Activated B cell treated with CpG ODN at 0.5 μM for 24 hours (primary cell): ENCODE measurements at places on chromosomes 5 and 9.
A peak's percentile ranks its signal among the peaks of the same experiment; 100 is the strongest.

GRCh38 chr5:56356121-56356835, 123.1 kb upstream of the ANKRD55 start:
- no peak for DNase-seq

- DNase-seq = peak; percentile 31
Observed at GRCh38 chr9:137316012-137316981, 14.2 kb upstream of the NRARP start.

DNA sequence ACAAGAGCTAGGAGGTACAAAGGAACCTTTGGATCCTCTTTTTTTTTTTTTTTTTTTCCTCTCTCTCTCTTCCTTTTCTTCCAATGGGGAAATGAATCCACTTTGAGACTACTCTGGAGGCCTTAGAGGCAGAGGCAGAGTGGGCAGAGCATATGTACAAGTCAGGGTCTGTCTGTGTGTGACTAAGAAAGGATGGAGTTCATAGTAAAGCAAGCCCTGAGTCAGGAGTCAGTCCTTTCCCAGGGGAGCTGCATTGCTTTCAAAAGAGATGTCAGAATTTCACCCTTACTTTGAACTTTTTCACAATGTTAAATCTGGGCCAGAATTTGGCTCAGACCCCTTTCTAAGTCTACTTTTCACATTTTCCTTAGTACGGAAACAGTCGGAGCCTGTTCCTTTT, 792.4 kb upstream of the C9orf72 start:
- DNase-seq = no peak

GRCh38 chr9:80144856-80145255, 573.1 kb downstream of the TLE4 start:
- DNase-seq = no peak

GRCh38 chr5:133967124-133967523, 1.3 kb downstream of the C5orf15 start:
- DNase-seq = no peak

GRCh38 chr9:101387871-101388506, 3.2 kb upstream of the BAAT start:
- no peak for DNase-seq

GRCh38 chr9:78118742-78119473, 87.3 kb upstream of the GNAQ start:
- no peak for DNase-seq

GRCh38 chr9:134694714-134695113, 53.1 kb downstream of the COL5A1 start:
- no peak for DNase-seq

DNA sequence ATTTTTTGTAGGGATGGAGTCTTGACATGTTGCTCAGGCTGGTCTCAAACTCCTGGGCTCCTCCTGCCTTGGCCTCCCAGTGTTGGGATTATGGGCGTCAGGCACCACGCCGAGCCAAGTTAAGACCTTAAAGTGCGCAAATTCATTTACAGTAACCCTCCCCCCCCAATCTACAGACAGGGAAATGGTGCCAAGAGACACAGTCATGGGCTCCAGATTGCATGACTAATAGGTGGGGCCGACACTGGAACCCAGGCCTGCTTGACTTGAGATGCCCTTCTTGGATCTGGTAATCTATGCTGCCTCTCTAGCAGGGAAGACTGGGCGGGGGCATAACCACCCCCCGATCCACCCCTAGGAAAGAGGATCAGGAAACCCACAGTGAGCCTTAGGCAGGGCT, 19.5 kb downstream of the TTF1 start:
- no peak for DNase-seq

DNA sequence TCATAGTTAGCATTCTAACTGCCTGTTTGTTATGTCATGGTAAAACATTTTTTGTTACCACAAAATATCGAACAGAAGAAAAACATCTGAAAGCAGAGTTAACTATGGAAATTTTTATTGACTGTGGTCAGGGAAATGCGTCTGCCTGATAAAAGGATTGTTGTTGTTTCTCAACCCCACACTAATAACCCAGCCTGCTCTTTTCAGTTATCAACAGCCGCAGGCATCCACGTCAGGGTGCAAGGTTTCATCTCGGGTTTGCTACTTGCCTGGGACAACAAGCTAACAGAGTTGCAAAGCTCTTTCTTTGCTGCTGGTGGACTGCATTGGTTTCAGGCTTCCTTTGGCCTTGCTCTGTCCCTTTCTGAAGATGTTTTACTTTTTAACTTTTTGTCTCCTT, 969.2 kb downstream of the CDH18 start:
- no peak for DNase-seq

- no peak for DNase-seq
Observed at GRCh38 chr5:81513473-81513872, 119.5 kb upstream of the ACOT12 start.

DNA sequence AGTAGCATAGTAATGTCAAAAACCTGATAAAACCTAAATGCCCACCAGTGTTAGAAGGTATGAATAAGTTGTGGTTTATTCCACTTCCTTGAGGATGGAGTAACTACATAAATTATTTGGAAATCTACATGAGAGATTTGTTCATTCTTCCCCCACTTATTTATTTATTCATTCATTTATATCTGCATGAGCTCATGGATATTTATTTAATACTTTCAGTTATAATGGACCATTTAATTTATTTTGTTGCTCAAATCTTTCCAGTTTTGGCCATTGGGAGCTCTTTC, 223.8 kb upstream of the S1PR3 start:
- DNase-seq = no peak

DNA sequence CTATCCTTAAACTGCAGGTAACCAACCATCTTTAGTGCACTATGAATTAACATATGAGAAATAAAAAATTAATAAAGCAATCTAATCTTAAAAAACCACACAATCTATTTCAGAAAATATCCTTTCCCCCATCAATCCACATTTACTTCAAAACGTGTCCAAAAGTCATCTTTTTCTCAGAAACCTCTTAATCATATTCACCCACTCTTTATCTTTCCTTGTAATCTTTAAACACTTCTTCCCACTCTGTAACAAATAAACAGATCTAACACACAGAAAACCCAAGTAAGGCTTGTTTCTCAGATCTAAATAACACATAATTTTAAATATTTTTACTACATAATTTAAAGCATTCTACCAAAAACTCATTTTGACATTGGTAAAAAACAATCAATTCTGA, 44.4 kb downstream of the EFCAB9 start:
- DNase-seq = no peak

- no peak for DNase-seq
Observed at GRCh38 chr9:130200038-130200849, 28.0 kb downstream of the NCS1 start.

GRCh38 chr9:123927625-123928532, 2.0 kb downstream of the DENND1A start:
- DNase-seq = no peak

DNA sequence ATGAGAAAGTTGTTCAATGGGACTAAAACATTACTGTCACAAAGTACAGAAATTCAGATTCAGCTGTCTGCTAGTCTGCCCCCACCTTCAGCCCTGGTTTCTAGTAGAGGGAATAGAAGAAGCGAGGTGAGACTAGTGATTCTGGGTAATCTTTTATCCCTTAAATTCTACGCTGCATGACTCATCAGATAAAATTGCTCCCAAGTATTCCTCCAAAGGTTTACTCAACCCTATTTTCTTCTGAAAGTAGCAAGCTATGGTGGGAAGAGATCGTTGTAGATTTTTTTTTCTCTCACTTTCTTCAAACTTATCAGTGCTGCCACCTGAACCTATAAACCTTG, 318.9 kb upstream of the RIOK2 start:
- DNase-seq = no peak

DNA sequence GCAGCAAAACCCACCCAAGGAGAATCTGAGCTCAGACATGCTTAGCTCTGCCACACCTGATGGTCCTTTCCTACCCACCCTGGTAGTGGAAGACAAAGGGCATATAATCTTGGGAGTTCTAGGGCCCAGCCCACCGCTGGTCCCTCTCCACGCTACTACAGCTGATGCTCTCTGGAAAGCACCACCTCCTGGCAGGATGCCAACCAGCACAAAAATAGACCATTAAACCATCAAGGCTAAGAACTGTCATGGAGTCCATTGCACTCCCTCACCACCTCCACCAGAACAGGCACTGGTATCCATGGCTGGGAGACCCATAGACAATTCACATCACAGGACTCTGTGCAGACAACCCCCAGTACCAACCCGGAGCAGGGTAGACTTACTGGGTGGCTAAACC, 111.0 kb upstream of the IL7R start:
- DNase-seq = no peak

GRCh38 chr5:137902408-137903133, 13.3 kb downstream of the PKD2L2 start:
- DNase-seq = no peak

GRCh38 chr5:137738947-137739346, 3.1 kb upstream of the KLHL3 start:
- DNase-seq = no peak

DNA sequence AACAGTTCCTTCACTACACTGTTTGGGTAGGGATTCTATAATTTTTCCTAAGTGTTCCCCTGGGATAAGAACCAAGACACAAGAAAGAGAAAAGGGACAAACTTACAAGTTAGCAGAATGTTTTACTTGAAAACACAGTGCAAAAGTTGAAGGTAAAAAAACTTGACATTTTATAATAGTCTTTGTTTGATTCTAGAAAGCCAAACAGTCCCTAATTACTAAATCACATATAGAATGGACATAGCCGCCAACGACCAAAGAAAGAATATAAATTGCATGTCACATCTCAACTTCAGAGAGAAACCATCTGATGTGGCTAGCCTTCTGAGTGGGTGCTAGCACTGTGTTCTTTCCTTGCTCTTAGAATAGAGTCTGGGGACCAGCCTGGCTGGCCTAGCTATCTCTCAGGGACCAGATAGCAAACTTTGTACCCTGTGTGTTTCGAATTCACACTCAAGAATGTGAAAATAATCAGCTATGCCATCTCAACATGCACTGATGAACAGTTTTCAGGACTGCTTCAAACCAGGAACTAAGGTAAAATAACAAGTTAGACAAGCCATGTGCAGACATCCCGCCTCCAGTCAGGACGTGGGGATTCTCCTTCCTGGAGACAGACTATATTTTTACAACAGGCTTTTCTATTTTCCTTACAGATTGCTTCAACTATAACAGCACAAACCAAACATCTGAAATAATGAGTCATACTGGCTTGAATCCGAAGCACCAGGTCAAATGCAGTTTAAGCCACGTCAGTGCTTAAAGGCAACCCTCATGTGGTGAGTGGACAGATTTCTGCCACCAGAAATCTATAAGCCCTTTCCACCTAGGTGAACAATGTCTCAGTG, 53.7 kb downstream of the LHFPL2 start:
- no peak for DNase-seq

DNA sequence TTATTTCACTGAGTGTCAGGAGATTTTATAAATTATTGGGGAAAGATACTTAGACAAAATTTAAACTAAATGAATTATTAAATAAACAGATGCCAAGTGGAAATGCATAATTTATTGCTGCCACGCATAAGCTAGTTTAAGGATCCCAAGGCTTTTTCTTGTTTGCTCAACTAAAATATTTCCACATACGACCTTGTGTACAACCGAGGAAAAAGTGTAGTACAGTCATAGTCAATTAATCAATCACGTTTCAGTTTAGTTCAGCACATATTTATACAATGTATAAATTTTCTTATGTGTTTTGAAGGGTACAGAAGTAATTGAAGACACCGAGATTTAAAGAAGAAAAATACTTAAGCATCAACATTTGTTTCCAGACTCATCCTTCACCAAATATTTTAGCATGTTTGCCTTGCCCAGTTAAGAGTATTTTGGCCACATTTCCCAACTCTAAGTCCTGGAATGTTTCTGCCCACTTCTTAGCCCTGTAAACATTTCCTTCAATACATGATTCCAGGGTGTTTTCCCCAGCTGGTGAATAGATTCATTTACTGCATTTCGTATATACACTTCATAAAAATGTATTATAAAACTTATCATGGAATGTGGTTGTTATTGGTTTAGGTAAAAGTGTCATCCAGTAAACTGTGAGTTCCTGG, 652.9 kb downstream of the ELAVL2 start:
- DNase-seq = no peak

- no peak for DNase-seq
Observed at GRCh38 chr9:114898741-114899140, 31.6 kb downstream of the TNFSF8 start.

GRCh38 chr5:160456480-160457177, 35.0 kb downstream of the PTTG1 start:
- no peak for DNase-seq

GRCh38 chr9:98477884-98478283, 222.4 kb upstream of the TBC1D2 start:
- DNase-seq = no peak

DNA sequence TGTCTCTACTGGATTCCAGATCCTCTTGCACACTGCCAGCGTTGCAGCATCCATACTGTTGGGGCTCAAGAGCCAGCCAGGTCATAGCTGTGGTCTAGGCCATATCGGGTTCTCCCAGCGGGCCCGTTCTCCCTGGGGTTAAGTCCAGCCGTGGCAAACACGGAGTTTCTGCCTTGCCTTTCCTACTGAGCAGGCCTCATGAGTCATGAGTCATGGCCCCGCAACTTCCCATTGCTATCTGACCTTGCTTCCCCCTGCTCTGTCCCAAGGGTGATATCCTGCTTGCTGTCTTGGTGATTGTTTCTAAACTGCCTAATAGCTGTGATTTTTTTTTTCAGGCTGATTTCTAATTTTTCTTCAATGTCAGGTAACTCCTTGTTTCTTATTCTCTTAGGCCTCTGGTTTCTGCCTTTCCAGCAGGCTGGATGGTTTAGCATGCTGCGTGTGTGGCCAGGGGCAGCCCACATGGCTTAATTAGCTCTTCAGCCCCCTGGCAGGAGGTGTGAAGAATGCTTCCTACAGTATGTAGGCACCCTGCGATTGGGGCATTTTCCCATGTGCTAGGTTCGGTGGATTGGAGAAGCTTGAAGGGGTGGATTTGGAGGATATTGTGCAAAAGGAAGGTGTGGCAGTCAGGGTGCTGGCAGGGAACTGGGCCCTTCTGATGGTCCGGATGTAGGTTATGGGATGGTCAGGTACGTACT, 18.7 kb downstream of the DAPK1 start:
- no peak for DNase-seq
